Mammary epithelial cell (primary cell): ENCODE measurements at places on chromosomes 6 and 20.

GRCh38 chr20:38633577-38634093, 32.0 kb downstream of the ARHGAP40 start:
- DNase-seq: peak; percentile 30

GRCh38 chr6:52176550-52176949, 9.6 kb upstream of the IL17A start:
- DNase-seq: no peak

DNA sequence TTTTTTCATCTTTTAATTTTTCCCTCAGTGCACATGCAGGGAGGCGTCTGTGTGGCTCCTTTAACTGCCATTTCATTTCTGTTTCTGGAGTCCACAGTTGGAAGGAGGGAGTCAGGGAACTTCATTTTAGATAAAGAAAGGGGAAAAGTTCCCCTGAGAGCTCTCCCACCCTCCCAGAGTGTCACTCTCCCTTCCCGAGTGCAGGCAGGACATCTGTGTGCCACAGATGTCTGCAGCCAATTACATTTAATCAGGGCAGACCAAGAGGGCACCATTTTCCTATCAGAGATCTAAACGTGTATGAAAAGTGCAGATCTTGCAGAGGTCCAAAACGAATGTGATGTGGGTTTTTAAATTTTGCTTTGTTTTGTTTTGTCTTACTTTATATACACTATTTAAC, 96.6 kb downstream of the PXDC1 start:
- no peak for DNase-seq

GRCh38 chr20:18504479-18505060, 3.2 kb upstream of the SEC23B start:
- no peak for DNase-seq

DNA sequence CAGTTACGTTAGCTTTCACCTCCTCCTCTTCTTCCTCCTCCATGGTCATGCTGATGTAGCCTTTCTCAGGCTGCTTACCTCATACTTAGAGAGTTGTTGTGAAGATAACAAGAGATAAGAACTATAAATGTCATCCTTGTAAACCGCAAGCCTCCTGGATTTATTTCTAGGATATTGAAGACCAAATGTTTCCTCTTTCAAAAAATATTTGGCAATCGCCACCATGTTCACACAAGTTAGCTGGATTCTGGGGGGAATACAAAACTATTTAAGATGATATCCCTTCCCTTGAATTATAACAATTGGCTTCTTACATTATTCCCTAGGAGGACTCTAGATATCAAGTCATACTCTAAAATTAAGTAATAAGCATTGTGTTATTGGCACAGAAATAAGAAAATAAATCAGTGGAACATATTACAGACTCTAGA, 99.8 kb upstream of the PLEKHG1 start:
- DNase-seq: no peak

DNA sequence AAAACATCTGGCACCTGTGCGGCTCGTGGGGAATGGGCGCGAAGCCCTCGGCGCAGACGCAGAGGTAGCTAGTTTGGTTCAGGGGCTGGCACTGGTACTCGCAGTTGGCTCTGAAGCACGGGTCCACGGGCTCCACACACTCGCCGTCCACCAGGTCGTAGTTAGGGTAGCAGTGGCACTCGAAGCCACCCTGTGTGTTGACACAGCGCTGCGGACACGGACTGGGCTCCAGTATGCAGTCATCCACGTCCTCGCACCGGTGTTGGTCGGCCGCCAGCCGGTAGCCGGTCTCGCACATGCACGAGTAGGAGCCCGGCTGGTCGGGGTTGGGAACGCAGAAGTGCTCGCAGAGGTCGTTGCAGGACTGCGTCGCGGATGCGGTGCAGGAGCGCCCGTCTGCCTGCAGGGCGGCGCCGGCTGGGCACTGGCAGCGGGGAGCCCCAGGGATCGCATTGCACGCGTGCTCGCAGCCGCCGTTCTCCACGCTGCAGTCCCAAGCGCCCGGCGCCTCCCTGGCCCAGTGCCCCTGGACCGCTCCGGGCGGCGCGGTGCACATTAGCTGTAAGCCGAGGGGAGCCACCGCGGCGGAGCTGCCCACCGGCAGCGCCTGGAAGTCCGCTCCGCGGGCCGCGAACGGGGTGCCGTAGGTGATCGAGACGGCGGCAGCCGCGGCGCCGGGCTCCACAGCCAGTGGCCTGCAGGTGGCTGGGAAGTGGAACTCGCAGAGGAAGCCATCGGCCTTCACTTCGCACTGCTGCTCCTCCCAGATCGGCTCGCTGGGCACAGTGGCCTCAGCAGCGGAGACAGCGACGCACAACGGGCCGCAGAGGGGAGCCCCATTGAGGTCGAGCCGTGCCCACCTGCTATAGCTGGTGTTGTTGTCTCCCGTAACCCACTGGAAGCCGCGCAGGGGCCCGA, 930 bp downstream of the THBD start:
- peak; percentile 39 for DNase-seq
